Hippocampal formation (tissue), 2 donors: ENCODE measurements at places on chromosomes 7 and 10.

GRCh38 chr10:69729326-69730048, 72.2 kb upstream of the COL13A1 start:
- DNase-seq = no peak

DNA sequence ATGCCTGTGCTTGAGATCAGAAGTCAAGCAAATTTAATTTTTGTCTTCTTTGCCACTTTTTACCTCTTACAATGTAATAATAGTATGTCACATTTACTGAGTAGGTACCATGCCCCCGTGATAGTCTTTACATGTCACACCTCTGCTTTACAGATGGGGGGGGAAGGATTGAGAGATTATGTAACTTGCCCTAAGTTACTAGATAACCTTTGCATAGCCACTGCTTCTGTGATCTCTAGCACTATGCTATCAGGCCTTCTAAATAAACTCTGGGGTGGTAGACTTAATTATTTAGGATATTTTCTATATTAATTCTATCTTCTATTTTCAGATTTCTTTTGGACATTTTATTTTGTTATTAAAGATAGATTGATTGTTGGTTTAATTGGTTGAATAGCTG, 514.4 kb downstream of the SUGCT start:
- DNase-seq = no peak

DNA sequence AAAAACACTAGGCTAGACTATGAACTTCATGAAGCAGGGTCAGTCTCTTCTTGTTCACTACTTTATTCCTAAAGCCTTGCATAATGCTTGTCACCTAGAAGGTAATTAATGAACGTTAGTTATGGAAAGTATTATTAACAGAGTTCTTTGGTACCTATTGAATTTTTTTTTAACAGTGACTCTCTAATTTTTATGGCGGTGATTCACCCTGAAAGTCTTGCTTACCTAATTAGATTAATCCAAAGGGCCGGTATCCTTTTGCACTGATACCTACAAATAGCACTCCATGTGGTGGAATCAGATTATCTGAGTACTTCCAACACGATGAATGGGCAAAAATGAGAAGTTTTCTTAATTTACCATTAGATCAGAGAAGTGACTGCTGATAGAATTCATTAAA, 31.7 kb downstream of the STAM start:
- no peak for DNase-seq

- DNase-seq = no peak
These were observed 13.4 kb downstream of the LEP start for GRCh38 chr7:128254470-128254869.

DNA sequence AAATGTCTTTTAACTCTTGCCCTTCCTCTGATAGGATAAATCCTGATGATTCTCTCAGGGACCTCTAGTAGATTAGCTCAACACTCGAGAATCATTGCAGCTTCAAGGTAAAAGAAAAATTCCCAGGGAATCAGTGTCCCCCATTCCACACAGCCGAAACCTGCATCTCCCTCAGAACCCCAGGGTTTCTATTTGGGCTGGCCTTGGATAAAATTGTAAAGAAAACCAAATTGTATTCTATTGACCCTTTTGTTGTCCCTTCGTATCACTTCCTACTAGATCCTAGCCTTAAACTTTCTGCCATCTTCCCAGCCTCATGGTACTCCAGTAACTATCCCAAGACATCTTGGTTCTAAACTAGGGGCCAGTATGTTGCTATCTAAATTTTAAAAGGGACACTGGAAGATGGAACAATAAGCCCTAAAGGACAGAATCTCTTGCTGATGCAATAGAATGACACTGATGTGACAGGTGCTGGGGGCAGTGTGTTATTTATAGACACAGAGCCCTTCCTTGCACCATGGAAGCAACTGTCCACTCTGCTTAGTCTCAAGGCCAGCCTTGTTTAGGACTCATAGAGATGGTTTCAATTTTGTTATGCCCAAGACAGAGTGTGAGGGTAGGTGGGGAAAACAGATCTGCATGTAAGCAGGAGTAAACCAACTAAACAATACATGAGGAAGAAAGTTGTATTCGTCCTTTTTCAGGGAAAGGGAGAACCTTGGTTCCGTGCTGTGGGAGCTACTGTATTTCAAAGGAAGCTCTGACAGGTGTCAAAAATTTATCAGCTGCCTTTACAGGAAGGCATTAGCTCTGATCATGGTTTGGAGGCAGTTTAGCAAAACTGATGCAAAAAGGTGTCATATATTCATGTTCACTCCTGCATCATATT, 7.6 kb downstream of the ASB15 start:
- DNase-seq = no peak

GRCh38 chr10:130459851-130460490, 323.8 kb downstream of the GLRX3 start:
- no peak for DNase-seq

DNA sequence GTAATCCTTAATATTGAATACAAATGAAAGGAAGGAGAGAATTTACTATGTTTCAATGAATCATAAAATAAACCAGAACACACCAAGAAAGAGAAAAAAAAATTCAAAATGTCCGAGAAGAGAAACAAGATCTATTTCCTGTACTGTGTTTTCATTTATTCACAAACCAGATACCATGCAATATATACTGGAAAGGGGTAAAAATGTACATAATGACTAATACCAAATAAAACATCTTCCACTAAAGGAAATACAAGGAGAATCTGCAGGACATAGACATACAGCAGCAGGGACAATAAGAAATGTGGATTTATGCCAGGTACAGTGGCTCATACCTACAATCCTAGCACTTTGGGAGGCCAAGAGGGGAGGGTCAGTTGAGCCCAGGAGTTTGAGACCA, 24.3 kb upstream of the TMEM26 start:
- no peak for DNase-seq

- DNase-seq = no peak
These were observed 1307.6 kb downstream of the XPNPEP1 start for GRCh38 chr10:108615576-108616320.

DNA sequence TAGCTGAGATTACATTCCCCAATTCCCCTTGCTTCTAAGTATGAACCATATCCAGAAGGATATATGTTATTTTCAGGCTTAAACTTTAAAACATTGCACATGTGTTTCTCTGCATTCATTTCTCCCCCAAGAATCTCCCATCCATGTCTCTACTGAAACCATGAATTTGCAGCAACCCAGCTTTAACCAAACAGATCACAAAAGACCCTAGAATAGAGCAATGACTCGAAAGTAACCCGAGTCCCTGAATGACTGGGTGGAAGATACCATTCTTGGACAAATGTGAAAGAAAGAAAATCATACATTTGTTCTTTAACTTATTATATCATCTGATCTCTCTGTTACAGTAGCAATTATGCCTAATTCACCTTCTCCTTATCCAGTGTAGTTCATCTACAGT, 278.7 kb downstream of the IPMK start:
- DNase-seq = no peak

GRCh38 chr7:77442636-77443035, 26.5 kb upstream of the GSAP start:
- no peak for DNase-seq

GRCh38 chr10:1002425-1003006, 14.3 kb downstream of the GTPBP4 start:
- DNase-seq = no peak

DNA sequence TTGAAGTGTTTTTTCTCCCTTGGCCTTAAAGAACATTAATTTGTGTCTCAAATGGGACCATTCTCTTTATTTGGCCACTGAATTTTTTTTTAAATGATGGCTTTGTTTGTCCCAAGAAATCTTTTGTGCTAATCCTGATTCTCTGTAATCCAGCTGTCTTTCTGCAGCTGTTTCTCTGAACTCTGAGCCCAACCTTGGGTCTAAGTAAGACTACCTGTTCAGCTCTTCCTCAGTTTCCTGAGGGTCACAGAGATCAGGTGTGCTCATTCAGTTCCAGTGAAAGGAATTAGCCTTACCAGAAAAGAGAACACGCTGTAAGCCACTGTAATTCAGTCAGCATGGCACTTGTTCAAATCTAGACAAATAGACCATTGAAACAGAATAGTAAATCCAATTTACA, 94.2 kb downstream of the ANKIB1 start:
- DNase-seq = peak; percentile 15

GRCh38 chr7:156618780-156619367, 21.7 kb upstream of the RNF32 start:
- DNase-seq = no peak

GRCh38 chr10:129546106-129546505, 79.1 kb downstream of the MGMT start:
- no peak for DNase-seq

GRCh38 chr7:145884716-145885514, 231.7 kb upstream of the CNTNAP2 start:
- no peak for DNase-seq

GRCh38 chr7:6228361-6229229, 43.8 kb downstream of the CYTH3 start:
- DNase-seq = no peak

GRCh38 chr10:91340613-91341362, 69.4 kb upstream of the HECTD2 start:
- DNase-seq = peak; percentile 33

DNA sequence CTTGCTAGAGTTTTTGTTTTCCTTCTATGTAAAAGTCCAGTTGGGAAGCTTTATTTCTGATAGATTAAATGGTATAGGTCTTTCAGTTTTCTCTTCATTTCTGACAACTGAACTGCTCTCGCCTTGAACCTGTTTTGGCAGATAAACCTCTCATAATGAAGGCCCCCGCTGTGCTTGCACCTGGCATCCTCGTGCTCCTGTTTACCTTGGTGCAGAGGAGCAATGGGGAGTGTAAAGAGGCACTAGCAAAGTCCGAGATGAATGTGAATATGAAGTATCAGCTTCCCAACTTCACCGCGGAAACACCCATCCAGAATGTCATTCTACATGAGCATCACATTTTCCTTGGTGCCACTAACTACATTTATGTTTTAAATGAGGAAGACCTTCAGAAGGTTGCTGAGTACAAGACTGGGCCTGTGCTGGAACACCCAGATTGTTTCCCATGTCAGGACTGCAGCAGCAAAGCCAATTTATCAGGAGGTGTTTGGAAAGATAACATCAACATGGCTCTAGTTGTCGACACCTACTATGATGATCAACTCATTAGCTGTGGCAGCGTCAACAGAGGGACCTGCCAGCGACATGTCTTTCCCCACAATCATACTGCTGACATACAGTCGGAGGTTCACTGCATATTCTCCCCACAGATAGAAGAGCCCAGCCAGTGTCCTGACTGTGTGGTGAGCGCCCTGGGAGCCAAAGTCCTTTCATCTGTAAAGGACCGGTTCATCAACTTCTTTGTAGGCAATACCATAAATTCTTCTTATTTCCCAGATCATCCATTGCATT, 27.1 kb downstream of the MET start:
- no peak for DNase-seq

DNA sequence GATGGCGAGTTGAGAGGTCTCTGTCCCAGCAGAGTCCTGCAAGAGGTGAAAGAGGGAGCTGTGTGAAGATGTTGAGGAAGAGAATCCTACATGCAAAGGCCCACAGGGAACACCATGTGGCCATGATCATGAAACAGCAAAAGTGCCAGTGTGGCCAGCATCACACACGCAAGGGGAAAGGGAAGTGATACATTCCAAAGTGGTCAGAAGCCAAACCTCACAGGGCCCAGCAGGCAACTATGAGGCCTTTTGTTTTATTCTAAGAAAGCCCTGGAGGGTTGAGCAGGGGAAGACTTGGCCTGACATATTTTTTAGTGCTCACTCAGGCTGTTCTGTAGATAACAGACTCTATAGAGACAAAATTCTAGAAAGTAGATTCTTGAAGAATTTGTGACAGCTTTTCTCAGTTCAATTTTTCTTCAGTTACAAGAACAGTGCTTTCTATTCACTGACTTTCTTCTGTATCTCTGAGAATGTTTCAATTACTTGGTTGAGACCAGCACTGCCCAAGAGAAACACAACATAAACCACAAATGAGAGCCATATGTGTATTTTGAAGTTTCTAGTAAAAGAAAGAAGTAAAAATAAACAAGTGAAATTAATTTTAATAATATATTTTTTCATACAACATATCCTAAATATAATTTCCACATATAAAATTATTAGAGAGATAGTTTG, 82.3 kb downstream of the HTR7 start:
- DNase-seq = no peak

GRCh38 chr10:128476368-128476725, 350.1 kb upstream of the MKI67 start:
- DNase-seq = no peak

GRCh38 chr7:20328027-20328426, 2.7 kb upstream of the ITGB8 start:
- DNase-seq = no peak

GRCh38 chr10:22320591-22321155, at the start of gene BMI1:
Gene BMI1 (plus strand): TSS chr10:22321099. CDS start chr10:22326450, 5,351 bp downstream.
- DNase-seq = peak; percentile 80

DNA sequence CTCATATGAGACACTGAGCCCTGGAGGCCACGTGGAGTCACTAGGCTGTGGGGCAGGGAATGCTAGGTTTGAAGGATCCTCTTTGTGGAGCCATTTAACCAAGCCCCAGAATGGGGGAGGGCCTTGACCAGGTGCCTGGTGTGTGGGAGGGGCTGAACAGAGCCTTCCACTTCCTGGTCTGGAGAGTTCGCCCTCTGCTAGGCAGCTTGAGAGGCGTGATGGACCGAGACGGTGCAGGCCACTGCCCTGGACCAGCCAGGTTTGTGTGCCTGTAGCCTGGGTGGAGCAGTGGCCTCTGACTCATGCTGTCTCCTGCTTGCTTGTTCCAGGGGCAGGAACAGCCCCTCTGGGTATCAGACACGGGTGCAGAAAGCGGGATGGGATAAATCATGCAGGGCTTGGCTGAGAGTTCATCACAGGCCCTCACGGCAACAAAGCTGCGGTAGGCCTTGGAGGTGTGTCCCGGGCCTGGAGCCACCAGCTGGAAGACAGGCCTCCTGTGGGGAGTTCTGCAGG, 27.4 kb downstream of the ADAMTS14 start:
- DNase-seq = no peak

DNA sequence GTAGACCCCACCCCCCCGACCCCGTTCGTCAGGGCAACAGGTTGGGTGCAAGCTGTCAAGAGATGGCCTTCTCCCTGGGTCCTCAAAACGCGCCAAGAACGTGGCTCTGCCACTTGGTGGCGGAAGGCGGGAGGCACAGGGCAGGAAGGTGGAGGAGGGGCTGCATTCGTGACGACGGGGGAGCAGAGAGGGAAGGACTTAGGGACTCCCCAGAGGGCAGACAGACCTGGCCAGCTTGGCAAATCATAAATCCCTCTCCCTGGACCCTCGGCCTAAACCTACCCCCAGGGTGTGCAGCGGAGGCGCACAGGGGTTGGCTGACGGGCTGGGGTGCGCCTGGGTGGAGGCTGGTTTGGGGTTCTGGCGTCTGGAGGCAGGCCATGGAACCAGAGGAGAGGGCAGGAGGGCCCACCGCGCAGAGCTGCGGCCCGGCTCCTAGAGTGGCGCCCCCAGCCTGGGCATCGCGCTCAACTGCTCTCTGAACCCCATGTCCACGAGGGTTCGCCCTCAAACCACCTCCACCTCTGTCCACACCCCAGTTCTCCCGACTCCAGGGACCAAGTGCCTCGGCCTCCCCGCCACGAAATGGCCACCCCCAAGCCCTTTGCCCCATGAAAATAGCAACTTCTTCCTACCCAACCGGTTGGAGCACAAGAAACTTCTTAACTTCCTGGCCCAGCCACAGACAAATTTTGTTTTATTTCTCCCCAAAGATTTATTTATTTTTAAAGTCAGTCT, 10.8 kb upstream of the GATA3 start:
- DNase-seq = no peak
